NCI-H748 treated with DMSO at 0.1 percent for 48 hours (cell line): ENCODE measurements at places on chromosomes 4 and X.

GRCh38 chrX:18701621-18702361 is 5.7 kb upstream of the PPEF1 start:
- DNase-seq = no peak

DNA sequence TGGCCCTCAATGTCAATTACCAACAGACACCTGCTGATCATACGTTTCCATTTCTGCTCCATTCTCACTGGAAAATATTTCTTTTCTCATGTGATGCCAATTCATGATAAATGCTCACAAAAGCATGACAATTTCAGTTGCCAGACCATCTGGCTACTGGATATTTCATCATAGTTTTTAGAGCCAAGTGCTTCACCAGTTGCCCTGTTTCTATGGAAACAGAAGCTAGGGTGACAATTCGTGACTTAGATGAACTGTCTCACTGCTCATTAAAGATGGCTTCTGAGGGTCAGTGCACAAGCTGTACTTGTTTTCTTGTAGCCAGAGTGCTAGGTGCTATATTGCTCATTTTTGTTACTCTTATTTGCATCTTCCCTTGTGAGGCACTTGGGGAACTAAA is 184.9 kb downstream of the COMMD8 start:
- peak; percentile 52 for DNase-seq

GRCh38 chr4:80918004-80918403 is 112.5 kb upstream of the BMP3 start:
- no peak for DNase-seq

- DNase-seq = no peak
These were observed 23.5 kb downstream of the TMEM31 start for GRCh38 chrX:103734125-103734760.

- no peak for DNase-seq
These were observed 50.7 kb downstream of the MXRA5 start for GRCh38 chrX:3295731-3296130.

DNA sequence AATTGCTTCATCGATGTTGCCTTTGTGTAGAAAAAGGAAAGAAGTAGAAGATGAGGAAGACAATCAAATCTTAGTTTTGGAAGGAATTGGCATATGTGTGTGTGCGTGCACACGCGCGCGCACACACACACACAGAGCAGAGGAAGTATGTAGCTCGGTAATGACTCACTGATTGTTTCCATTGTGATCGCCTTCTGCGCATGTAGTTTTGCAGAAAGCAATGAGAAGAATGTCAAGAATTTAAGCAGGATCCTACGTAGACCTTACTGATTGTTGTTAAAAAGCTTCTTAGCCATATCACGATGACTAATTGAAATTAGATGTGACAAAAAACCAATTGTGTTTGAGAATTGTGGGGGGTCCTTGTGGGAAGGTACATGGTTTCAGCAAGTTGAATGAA is 12.8 kb upstream of the LIMCH1 start:
- DNase-seq = no peak

DNA sequence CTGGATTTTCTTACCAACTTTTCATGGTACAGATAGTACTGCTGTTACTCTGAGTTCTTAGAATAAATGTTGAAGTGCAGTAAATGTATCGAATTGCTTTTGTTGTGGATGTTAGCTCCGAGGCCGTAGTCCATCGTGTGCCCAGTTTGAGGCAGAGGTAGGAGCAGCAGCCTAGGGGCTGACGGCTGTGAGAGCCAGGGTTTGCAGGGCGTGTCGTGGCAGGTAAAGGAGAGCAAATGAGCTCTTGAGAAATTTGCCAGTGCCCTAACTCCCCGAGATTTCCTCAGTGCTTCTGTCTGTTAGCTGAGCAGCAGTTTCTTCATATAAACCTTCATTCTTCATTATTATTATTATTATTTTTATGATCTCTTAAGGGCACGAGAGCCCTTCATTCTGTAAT is 21.6 kb downstream of the PRIMPOL start:
- no peak for DNase-seq

DNA sequence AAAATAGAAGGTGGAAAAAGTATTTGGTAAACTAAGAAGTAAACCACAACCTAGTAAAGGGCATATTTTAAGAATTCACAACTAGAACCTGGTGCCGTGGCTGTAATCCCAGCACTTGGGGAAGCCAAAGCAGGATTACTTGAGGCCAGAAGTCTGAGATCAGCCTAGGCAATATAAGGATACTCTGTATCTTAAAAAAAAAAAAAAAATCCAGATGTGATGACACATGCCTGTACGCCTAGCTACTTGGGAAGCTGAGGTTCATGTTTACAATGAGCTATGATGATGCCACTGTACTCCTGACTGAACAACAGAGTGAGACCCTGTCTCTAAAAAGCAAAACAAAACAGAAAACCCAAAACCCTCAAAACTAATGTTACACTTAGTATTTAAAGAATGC is 294.9 kb upstream of the ZCCHC13 start:
- DNase-seq = no peak

GRCh38 chr4:5640096-5640495 is 68.3 kb downstream of the EVC2 start:
- DNase-seq = no peak

DNA sequence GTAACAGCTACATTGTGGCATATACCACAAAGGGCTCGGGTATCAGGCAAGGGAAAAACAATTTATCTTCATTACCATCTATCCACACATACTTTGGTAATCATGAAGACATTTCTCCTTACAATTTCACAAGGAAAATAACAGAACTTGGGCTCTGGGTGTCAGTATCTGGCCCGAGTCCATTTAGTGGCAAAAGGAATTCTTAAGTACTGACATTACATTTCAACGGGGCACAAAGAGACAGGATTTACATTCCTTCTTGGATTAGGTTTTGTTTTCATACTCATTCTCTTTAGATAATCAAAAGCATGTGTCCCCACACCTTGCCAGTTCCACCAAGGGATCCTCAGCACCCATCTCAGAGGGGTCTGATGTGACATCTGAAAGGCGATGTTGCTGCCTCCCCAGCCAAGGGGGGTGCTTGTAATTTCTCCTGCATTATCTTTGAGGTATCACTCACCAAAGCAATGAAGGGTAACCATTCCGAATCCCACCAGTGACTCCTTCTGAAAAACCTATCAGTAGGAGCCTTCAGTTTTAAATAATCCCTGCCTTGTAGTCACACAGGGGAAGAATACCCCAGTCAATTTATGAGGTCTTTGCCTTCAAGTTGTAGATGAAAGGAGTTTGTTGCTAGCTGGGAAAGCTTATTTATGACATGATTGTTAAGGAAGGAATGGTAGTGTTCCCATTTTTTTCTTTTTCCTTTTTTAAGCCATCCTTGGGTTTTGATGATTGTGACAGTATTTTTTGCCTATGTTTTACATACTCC is 118.6 kb downstream of the PALLD start:
- no peak for DNase-seq

DNA sequence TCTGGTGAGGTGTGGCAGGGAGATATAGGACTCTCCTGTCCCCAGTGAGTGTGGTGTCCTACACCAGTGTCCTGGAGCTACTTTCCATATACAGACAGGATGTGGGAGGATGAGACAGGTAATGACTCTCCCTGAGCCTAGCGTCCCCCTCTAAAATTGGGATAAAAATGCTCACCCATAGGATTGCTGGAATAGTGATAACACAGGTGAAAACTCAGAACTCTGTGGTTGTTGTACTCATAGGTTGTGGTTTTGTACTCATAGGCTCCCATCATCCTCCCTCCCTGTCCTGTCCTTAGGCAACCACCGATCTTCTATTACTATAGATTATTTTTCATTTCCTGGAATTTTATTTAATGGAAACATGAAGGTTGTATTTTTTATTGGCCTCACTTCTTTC is 60.7 kb upstream of the NXF3 start:
- no peak for DNase-seq

- DNase-seq = no peak
These were observed 95.8 kb downstream of the SH3KBP1 start for GRCh38 chrX:19791562-19791961.

DNA sequence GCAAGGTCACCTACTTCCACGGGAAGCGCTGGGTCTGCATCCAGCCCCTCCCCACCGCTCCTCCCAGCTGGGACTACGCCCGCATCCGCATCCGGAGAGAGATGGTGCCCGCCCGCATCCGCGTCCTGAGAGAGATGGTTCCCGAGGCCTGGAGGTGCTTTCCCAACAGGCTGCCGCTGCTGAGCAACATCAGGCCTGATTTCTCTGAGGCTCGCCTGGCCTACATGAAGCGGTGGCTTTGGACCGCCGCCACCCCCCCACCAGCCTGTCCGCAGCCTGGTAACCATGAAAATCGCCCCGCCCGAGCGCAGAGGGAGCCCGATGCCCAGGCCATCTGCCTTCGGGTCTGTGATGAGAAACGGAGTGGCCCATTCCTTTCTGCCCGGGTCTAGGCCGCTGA is 18.1 kb downstream of the CLTRN start:
- no peak for DNase-seq

GRCh38 chr4:7770224-7771050 is 169.2 kb downstream of the AFAP1 start:
- no peak for DNase-seq

DNA sequence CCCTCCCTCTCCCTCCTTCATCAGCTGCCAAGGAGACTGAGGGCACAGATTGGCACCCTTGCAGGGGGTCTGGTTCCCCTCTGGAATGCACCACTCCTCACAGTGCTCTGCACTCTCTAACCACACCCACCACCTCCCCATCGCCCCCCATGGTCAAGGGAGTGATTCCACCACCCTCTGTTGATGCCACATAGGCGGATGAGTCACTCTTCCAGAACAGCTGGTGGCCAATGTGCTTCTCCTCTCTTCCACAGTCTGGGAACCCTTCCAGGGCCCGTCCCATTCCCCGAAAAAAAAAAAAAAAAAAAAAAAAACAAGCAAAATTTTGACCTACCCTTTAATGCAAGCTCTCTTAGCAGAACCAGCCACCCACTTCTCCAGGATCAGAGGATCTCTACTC is 341.3 kb upstream of the KLF3 start:
- DNase-seq = no peak

DNA sequence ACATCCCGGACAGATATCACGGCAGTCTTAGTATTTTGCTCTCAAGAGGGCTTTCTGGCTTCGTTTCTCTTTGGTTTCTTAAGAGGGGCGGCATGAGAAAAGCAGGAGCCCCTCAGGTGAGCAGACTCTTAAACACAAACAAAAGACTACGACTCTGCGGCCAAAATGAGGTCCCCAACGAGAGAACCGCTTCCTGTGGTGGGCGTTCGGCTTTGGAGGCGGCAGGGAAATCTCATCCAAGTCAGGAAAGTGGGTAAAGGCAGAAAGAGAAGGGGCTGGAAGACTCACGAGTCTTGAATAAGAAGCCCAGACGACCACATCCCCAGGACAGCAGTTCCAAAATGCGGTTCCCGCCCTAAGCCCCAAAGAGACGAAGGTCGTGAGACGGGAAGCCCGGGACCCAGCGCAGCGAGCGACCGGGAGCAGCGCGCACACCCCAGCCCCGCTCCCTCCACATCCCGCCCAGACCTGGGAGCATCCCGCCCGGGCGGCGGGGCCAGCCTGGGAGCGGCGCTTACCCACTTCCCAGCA is 409 bp downstream of the UGDH start:
- no peak for DNase-seq

- no peak for DNase-seq
These were observed 27.7 kb upstream of the FREM3 start for GRCh38 chr4:143728166-143728565.

DNA sequence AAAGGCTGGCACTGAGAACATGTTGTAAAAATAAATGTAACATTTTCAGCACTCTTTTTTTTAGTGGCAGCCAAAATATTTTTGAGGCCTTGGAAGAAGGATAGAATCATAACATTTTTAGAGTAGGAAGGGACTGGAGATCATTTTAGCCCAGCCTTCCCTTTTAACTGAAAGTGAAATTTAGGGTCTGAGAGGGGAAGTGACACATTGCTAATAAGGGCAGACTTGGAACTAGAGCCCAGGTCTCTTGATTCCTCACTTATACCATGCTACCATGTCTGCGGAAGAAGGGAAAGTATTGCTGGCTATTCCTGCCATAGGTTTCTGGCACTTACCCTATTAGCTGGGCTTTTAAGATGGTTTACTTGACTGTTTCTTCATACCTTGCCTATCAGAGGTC is 4.8 kb downstream of the WDR44 start:
- DNase-seq = no peak

- no peak for DNase-seq
These were observed 312.2 kb downstream of the DCTD start for GRCh38 chr4:182604953-182605352.

DNA sequence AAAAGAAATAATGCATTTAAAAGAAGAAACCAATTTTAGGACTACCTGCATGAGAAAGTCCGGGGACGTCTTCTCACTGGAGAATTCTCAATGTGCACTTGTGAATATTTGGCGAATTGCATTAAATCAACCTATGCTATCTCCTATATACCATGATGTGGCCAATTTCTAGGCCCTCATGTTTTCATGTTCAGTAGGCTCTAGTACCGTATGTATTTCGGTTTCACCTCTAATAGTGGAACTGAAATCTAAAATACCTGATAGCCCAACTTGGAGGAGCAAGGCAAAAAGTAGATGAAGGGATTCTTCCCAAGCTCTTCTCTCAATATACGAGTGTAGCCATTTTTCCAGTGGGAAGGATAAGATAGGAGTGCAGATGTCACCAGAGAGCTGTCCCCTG is 11.4 kb upstream of the FGF2 start:
- no peak for DNase-seq
